ENCODE measurements at places on chromosomes 3 and 15.

DNA sequence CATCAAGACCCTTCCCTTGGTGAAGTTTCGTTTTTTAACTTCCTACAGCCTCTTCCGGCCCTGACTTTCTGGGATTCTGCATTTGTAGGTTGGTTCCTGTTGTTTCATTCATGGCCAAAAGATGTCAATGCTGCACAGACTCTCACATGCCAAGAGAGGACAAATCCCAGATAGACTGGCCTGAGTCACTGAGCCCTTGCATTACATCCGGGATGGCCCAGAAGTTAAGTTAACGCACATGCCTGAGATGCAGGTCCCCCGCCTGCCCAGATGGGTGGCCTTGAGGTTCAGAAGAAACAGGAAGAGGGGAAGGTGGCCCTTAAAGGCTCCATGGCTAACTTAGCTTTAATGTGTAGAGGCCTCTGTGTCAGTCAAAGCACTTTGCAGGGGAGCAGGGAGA lies 51.6 kb upstream of the SRGAP3 start:
- no peak for DNase-seq

GRCh38 chr15:62752657-62753517 lies 289.7 kb upstream of the TPM1 start:
- no peak for DNase-seq

GRCh38 chr3:98014268-98014585 lies 20.9 kb downstream of the GABRR3 start:
- no peak for DNase-seq

DNA sequence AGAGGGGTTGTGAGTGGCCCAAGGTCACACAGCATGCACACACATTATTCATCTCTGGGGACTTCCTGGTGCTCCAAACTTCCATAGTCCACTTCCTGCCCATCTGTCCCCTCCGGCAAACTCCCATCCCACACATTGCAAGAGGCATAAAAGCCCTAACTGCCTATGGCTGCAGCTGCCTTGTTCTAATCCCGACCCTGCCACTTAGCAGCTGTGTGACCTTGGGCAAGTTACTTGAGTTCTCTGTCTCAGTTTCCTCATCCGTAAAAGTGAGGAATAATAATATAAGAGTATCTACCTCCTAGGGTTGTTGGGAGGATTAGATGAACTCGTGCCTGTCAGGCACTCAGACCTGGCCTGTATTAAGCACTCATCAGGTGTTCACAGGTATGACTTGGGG lies 84.2 kb downstream of the SMAD6 start:
- no peak for DNase-seq

DNA sequence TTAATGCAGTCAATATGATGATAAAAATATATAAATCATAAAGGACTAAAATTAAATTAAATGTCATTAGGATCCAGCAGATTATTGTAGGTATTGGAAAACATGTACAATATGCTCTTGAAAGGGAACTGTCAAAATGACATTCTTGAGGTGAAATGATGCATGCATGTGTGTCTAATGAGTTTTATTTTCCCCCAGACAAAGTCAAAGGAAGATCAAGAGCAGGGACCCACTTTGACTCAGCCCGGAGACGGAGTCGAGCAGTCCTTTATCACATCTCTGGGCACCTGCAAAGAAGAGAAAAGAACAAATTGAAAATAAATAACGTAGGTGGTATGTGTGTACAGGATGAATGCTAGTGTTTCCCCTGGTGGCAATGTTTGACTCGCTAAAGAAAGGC lies 194.1 kb downstream of the KCNH8 start:
- DNase-seq = no peak

GRCh38 chr15:39598186-39598850 lies 17.4 kb downstream of the THBS1 start:
- no peak for DNase-seq

DNA sequence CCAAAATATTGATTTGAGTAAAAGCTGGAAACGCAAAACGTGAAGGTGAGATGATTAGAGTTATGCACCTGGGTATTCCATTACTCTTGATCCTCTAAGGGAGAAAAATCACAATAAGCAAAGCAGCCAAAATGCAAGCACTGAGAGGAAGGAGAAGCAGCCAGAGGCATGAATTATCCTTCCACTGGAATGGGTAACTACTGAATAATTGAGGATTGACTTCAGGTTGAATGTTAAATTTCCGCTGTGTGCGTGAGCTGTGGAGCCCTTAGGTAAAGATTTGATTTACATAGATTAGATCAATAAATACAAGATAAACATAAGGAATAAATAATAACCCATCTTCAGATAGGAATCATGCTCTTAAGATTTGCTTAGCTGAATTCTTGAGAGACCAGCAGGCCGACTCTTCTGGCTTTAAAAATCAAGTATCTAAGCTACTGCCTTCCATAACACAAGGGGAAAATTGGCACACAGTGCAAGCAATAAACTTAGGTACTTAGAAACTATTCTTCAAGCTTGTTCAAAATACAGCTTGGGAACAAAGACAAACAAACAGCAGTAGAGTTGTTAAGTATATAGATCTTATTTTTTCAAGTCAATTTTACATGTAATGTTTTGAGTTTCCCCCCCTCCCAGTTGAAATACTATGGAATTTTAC lies 1459.5 kb downstream of the ZPLD1 start:
- DNase-seq = no peak
